ENCODE measurements at places on chromosomes 7 and 10.

DNA sequence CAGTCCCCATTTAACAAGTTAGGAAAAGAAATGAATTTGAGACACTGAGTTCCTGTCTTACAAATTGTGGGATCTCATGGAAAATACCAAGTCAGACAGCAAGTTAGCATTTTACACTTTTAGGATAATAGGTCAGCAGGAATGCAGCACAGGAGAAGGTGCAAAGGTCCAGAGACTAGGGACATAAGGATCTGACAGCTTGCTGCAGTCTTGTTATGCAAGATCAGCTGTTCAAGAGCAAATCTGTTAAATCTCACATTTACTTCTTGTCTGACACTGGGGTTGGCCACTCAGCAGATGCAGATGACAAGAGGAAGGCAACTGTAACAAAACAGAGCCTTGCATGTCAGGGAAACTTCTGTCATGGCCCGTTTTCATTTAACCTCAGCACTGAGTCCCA lies 239.6 kb downstream of the PHF14 start:
- no peak for DNase-seq

DNA sequence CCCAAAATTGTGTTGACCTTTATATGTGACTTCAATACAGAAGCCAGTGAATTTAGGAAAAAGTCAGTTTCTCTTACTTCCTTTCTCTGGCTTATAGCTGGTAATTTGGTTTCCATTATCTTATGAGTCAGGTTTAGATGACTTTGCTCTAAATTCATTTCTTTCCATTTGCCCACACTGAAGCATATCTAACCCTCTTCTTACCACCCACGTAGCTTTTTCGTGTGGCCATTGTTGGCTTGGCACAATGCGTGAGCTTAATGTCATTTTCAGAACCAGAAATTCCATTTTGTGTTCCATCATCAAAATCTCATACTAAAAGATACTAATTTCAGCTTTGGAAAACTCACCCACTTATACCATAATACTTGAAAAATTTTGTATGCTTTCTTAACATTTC lies 271.2 kb downstream of the INHBA start:
- DNase-seq: no peak

DNA sequence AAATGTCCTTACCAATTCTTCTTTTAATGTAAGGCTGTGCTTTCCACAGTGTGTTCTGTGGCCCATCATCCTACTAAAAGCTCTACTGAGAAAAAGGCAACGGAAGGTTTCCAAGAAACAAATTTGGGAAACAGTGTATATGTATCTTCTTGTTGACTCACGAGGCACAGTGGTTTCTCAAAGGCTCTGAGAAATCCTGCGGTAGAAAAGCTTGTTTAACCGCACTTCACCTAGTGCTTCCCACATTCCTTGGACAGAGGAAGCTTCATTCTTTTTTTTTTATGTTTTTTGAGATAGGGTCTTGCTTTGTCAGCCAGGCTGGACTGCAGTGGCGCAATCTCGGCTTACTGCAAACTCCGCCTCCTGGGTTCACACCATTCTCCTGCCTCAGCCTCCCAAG lies 84.5 kb downstream of the TACC2 start:
- DNase-seq: no peak

- DNase-seq: no peak
Measured at GRCh38 chr10:43735907-43736306, 87.2 kb upstream of the ZNF32 start.

- DNase-seq: no peak
Measured at GRCh38 chr7:1754345-1754908, 84.3 kb downstream of the ELFN1 start.

GRCh38 chr10:110042181-110042580 lies 34.4 kb downstream of the ADD3 start:
- DNase-seq: no peak

DNA sequence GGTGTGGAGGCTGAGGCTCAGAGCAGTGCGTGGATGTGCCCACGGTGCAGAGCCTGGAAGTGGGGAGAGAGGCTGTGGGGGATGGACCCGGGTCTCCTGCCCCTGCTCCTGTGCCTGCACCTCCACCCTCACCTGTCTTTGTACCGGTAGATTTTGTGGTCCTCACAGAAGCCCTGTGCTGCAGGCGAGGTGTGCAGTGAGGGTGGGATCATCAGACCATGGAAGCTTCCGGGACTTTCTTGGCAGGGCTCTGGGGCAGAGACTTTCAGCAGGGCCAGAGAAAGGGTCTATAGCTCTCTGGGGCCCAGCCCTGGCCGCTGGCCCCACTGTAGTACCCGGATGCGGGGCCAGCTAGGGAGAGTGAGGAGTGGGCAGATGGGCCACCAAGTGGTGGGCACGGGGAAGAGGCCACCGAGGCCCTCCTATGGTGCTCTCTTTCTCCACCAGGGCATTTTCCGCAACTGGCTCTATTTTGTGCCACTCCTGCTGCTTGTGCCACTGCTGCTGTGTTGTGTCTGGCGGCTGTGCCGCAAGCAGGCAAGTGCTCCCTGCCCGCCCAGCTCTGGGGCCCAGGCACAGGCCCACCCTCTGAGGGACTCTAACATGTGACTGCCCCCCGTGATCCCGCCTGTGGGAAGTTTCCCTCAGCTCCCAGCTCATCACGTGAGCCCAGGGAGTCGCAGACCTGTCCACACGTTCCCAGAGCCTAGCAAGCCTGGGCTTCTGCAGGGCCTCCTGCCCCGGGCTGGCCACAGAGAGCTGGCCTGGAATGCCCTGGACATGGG lies 22.1 kb downstream of the ANTXRL start:
- DNase-seq: no peak

GRCh38 chr7:34747867-34748727 lies 90.1 kb downstream of the NPSR1 start:
- DNase-seq: no peak

DNA sequence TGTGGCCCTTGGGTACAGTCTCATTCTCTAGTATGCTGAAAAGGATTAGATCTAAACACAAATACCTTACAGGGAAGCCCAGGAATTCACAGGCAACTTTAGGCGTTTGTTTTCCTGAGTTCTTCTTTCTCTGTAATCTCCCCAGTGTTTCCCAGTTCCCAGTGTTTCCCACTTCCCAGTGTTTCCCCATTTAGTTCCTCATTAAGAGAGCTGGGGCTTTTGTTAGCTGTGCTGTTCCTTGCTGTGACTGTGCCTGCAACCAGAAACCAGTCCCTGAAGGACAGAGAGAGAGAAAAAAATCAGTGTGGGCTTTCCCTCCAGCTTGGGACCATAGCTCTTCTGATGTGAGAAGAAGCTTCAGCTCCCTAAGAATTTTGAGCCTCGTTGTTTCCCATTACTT lies 802.9 kb upstream of the COBL start:
- DNase-seq: no peak

DNA sequence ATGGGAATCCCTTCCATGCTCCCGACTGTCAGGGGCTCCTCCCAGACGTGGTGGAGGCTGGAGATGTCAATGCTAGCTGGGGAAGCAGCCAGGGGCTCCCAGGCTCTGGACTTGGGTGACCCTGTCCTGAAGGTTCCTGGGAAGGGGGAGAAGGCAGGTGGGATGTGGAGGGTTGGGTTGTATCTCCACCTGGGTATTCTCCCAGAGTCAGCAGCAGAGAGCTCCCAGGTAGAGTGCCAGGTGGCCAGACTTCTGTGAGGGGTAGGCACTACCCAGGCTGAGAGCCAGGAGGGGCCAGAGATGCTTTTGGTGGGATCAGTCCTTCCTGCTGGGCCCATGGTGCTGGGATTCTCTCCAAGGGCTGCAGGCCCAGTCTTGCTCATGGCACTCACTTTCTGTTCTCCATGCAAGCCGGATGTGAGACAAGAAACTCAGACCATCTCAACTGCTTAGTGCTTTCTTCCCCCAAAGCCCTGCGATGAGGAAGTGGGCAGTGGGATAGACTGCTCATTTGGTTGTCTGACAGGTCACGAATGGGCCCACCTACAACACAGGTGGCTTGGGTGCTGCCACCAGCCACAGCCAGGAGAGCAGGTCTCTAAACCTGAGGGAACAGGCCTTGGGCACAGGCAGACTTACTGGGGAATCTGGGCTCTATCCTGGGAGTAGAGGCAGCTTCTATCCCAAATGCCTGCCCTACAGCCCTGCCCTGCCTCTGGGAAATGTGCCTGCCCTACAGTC lies 52.5 kb upstream of the CAMK2B start:
- no peak for DNase-seq

GRCh38 chr10:15472008-15472407 lies 100.9 kb upstream of the FAM171A1 start:
- no peak for DNase-seq

- DNase-seq: no peak
Measured at GRCh38 chr10:116696919-116697318, 45.4 kb downstream of the HSPA12A start.

- DNase-seq: no peak
Measured at GRCh38 chr7:147859486-147859885, 731.1 kb upstream of the C7orf33 start.

DNA sequence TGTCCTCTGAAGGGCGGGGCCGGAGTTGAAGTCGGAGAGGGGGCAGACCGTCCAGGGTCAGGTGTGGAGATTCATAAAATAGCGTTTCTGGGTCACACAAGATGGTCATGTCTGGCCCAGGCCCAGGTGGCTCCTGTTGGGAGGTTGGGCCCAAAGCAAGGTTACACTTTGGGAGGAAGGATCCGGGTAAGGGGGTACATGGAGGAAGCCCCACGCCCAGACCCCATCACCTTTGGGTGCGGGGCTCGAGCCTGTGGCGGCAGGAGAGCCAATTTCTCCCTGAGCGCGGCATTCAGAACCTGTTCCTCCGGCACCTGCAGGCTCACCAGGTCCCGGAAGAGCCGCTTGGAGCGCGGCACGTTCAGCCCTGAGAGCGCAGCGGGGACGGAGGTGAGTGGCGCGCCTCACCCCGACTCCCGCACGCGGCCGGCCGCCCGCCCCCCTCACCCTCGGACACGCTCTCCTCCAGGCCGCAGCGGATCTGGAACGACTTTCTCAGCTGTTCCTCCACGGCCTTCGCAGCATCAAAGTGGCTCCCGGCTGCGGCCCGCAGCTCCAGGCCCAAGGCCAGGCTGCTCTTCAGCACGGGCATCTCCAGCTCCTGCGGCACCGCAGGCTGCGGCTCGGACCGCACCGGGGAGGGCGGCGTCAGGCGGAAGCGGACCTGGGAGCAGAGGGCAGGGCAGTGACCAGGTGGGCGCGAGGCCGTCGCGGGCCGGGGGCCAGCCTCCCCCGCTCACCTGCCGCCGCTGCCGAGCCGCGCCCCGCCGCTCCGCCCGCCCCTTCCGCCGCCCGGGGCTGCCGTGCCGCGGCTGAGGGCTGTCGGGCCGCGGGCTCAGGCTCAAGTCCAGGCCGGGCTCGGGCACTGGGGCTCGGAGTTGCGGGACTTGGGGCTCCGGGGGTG lies 644 bp downstream of the PPP1R35 start:
- DNase-seq: no peak

DNA sequence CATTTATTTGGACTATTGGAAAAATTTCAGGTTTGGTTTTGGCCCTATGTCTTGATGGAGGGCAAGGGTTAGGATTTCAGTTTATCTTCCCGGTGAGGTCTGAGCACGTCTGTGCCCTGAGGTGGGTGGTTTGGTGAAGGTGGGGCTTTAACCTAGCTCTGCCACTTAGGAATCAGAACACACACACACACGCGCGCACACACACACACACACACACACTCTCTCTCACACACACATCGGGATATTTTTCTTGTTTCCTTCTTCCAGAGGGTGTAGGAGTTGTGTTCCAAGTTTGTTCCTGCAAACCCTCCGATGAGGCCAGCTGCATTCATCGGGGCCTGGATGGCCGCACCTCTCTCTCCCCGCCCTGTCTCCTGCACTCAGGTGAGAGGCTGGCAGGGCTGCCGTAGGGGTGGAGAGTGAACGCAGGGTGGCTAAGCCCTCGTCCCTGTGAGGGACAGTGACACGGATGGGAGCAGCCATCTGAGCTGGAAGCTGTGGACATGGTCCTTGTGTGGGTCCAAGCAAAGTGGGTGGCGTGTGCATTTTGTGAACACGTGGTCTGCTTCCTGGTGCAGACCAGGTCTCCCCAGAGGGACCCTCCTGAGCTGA lies 34.2 kb downstream of the CHST12 start:
- DNase-seq: no peak

DNA sequence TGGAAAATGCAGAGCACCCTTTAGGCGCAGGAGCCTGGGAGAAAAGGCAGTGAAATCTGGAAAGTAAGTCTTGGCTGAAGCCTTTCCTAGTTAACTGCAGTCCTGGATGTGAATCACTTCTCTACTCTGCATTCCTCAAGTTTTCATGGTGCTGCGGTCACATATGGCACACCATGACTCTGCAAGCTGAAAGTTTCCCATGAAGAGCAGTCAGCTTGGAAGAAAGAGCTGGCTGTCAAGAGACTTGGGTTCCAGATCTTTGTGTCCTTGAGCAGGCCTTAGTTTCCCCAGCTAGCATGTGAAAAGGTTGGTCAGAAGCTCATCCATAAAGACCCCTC lies 548.3 kb downstream of the SORCS3 start:
- DNase-seq: no peak

DNA sequence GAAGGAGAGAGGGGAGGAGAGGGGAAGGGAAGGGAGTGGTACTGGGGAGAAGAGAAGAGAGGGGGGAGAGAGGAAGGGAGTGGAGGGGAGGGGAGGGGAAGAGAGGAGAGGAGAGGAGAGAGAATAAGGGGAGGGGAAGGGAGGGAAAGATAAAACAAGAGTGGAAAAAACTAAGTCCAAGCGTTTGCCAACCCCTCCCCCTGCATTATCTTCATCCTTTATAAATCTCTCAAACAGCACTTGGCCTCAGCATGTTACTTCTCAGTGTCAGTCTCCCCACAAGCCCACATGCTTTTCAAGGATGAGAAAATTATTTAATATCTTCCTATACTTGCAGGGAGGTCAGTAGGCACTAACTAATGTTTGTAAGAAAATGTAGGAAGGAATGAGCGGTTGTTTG lies 204.5 kb downstream of the LSM5 start:
- DNase-seq: no peak

DNA sequence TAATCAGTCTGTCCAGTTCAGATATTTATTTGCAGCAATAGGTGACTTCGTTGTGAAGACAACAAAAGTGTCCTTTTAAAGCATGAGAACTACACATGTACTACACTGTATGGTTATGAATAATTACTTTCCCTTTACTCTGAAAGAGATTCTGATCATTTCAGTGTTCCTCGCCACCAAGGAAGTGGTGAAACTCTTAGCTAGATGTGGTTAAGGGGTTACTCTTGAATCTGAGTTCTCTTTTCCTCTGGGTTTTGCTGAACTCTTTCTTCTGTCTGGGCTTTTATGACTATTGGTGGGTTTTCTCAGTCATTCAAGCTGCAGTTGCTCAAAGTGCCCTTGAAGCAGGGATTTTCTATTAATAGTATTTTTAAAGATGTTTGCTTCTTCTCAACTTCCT lies 127.9 kb upstream of the SEM1 start:
- peak; percentile 16 for DNase-seq

GRCh38 chr7:157966490-157966889 lies 621.1 kb downstream of the PTPRN2 start:
- no peak for DNase-seq

DNA sequence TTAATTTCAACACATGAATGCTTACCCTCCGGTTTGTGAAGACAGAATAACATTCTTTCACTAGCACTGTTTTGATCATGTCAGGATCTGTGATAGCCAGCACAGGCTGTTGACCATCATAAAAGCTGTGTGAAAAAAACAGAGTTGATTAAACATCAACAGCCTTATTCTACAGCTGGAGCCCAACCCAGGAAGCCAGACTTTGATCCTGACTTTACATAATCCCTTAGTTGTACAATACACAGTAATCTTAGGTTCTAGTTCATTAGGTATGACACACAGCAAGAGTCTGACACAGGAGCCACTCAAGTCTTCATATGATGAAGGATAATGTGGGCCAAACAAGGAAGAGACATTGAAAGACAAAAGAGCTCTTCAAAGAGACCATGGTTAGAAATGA lies 11.4 kb downstream of the CYP3A4 start:
- no peak for DNase-seq

- no peak for DNase-seq
Measured at GRCh38 chr7:96093435-96093834, 228.5 kb downstream of the SLC25A13 start.
